ENCODE measurements at places on chromosomes 3 and 15. TPM values are rescaled to one million over a fixed set of nuclear protein-coding genes. Genes with fewer than 3 reads are reported as not detected.

The SLC9C1 gene
- total RNA-seq = not detected

DNA sequence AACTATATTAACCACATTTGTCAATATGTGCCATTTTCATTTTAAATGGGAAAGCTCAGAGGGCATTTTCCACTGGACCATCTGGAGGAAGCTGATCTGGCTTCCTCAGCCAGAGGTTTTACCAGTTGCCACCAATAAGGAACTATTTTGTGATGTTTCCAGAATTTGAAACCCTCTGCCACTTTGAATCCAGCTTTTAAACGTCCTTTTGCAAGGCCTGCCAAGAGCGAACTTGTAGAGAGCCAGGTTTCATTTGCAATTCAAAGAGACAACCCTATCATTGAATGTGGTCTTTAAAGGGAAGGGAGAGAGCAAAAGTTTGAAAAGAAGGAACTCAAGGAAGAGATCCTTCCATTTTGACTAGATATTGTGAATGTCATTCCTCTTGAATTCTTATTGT, 123.3 kb upstream of the CHL1 start:
- no peak for DNase-seq

GRCh38 chr15:62848632-62849050, 193.9 kb upstream of the TPM1 start:
- no peak for DNase-seq

The CHRFAM7A gene
- 0.46 TPM for total RNA-seq

DNA sequence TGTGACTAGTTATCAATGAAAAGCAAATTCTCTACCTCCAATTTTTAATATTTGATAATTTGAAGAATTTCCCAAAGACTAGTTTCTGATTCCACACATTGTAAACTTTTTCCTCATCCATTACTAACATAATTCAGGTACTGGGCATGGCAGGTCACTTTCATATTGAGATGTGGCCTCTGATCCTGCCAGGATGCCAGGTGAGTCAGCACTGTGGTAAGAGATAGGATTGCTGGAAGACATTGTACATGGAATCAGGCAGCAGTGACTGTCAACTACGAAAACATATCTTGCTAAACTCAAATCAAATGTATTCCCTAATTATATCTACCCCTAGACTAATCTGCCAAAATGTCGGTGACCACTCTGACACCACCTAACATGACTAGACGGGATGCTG, 33.2 kb upstream of the POU1F1 start:
- no peak for DNase-seq

The NDN gene
- 121 TPM for total RNA-seq

The PRTG gene
- 6.1 TPM for total RNA-seq

DNA sequence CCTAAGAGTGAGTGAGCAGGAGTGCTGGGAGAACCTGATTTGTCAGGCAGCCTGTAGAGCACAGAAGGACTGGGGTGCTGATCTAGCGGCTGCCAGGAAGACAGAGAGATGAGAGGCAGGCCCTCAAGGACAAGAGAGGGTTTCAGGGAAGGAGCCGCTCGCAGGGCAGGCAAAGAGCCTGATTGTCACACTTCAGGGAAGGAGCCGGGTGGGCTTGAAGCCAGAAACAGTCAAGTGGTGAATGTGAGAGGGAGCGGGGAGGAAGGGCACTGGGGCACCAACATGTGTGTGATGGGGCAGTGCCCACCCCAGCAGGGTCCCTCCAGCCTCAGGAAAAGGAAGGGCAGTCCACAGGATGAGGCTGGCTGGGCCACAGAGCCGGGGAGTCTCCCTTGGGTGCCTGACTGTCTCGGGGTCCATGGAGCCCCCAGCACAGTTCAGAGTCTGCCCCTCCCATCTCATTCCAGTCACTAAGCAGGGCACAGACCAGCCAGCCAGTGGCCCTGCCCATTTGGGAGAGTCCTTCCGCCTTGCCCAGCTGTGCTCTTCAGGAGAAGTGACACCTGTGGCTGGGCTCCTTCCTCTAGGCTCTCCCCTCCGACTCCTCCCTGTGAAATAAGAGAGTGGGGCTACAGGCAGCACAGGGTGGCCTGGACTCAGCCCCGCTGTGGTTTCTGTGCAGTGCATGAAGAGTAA, 148.6 kb downstream of the RAB11A start:
- DNase-seq = no peak

GRCh38 chr15:90599644-90600043, 69.9 kb downstream of the CRTC3 start:
- DNase-seq = no peak

- DNase-seq = no peak
Measured at GRCh38 chr15:39282663-39283208, 298.1 kb upstream of the THBS1 start.

The CHST13 gene
- total RNA-seq = not detected

GRCh38 chr3:30893678-30894325, 659 bp downstream of the GADL1 start:
- no peak for DNase-seq
